Stimulated activated CD8-positive, alpha-beta memory T cell treated with anti-CD3 and anti-CD28 coated beads, Interleukin-4, amount 100 ng/mL, for 1 hour (primary cell): ENCODE measurements at places on chromosomes 1 and 21.

- no peak for DNase-seq
Measured at GRCh38 chr1:222898191-222898527, 83.3 kb downstream of the DISP1 start.

DNA sequence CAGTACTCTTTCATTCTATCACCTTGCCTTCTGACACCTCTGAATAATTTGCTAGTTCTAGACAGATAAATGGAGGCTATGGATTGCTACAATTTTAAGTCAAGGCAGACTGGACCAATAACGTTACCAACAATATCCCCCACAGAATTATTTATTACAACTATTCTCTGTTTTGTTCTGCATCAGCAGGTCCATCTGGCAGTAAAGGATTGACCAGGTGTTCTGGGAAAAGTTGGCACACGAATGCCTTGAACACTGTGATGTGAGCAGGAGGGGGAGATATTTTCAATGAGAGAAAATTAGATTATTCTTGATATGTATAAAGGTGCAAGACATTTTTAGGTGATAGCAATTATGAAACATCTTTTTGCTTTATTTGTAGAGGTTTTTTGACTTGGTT is 718.8 kb upstream of the TMPRSS15 start:
- DNase-seq, result no peak

- DNase-seq, result peak; percentile 34
Measured at GRCh38 chr1:7915826-7916500, 24.7 kb downstream of the TNFRSF9 start.

DNA sequence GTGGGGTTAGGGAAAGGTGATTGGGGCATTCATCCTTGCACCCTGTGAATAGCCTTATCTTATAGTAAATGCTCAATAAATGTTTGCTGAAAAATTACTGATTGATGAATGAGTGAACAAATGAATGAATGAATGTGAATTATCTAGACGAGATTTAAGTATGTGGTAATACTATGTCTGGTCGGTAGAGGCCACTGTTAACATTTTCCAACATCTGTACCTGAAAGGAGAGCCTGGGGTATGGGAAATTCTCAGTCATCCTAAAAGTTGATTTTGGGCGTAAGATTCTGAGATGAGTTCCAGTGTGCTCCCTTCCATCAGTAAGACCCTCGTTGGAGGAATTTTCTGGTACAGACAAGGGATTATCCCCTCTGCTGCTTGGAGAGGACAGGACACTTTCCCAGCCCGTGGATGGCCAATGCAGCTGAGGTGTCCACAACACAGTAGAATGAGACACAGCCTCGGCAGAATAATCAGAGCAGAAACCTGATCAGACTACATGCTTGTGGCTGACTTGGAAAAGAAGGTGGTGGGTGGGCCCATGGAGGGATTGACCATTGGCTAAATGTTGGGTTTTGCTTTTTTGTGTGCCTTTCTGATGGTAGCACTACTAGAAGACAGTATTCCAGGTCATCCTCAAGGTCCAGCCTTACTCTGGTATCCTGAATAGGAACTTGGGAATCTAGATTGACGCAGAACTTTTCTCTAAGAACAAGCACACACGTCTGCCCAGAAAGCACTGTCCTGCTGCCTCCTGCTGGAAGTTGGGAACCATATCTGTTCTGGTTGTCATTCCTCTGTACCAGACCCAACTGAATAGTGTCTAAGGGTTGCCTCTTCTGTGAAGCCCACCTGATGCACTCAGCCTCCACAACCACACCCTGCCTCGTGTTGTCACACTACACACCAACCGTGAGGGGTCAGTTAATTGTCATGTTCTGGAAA is 262.0 kb downstream of the TNR start:
- DNase-seq, result no peak

GRCh38 chr21:44800971-44801467 is 601 bp downstream of the UBE2G2 start:
- DNase-seq, result no peak

GRCh38 chr21:34148419-34148804 is 75.0 kb downstream of the MRPS6 start:
- no peak for DNase-seq

- DNase-seq, result peak; percentile 50
Measured at GRCh38 chr1:234963180-234963903, 165.3 kb downstream of the TOMM20 start.

DNA sequence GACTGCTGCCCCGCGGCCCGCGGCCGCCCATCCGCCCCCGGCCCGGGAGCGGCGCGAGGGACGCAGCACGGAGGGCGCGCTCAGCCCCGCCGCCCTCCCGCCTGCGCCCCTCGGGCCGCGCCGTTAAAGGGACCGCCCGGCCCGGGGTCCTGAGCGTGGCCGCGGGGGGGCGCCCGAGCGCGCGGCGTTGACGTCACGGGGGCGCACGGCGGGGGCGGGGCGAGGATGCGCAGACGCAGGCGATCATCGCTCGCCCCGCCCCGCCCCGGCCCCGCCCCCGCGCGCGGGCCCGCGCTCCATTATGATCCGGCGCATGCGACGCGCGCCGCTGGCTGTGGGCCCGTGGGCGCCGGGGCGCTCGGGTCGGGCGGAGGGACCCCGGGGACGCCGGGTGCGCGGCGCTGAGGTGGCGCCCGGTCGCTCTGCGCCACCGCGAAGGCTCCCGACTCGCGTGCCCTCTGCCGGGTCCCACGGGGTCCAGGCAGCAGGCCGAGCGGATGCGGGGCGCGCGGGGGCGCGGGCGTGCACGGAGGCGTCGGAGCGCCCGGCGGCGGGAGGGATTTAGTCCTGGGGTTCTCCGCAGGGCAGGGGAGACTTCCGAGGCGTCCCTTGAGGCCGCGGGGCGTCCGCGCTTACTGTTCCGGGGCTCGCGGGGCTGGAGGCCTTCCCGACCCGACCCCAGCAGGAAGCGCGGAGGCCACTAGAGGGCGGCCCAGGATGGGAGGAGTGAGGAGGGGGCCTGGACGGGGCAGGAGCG is at the start of gene DVL1:
TSS of gene DVL1 (minus strand) at position 163 of the 757 bp plus-strand sequence. CDS start 353 bp downstream, outside the sequence.
- DNase-seq, result peak; percentile 28

DNA sequence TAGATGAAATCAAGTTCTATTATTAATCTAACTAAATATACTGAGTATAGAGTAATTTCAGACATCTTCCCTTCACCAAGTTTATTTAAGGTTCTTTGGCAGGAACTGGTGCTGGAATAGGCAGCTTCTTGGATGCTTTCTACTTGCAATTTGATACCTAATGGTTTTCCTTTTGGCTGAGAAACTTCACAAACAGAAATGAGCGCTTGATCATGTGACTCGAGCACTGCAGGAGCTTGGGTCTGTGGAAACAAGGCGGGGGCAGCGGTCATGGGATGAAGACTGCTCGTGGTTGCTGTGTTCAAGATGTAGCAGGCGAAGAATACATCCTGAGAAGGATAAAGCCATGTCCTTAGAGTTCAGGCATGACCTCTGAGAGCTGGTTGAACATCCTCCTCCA is 136.8 kb downstream of the PTPRC start:
- no peak for DNase-seq

DNA sequence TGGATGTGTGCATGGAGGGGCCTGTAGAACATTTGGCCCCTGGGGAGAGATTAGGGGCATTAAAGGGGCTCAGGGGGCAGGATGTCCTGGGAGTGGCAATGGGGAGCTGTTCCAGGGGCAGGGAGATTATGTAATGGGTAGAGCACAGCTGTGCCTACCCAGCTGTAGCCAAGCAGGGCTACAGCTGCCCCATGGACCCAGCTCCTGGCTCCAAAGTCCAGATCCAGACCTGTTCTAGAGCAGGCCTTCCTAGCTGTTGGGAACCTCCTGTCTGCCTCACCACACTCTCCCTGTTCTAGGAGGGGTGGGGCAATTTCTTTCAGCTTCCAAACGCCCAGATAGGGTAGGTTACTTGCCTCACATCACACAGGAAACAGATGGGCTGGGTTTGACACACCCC is 5.6 kb downstream of the RPS6KA1 start:
- DNase-seq, result no peak

DNA sequence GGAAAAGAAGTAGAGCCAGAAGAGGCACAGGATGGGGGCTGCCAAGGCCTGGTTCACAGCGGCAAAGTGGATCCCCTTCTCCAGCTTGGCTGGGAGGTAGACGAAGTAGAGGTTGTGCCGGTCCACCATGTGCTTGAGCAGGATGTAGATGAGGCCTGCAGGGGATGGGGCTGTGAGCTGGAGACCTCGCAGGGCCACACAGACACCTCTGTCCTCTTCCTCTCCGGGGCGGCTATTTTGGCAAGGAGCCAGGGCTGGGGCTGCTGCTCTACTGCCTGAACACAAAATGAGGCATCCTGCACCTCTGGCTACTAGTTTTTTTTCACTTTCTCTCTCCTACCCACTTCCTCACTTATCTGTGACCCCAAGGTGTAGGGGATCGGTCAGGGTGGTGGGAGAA is 32.3 kb downstream of the TMEM63A start:
- DNase-seq, result peak; percentile 25

DNA sequence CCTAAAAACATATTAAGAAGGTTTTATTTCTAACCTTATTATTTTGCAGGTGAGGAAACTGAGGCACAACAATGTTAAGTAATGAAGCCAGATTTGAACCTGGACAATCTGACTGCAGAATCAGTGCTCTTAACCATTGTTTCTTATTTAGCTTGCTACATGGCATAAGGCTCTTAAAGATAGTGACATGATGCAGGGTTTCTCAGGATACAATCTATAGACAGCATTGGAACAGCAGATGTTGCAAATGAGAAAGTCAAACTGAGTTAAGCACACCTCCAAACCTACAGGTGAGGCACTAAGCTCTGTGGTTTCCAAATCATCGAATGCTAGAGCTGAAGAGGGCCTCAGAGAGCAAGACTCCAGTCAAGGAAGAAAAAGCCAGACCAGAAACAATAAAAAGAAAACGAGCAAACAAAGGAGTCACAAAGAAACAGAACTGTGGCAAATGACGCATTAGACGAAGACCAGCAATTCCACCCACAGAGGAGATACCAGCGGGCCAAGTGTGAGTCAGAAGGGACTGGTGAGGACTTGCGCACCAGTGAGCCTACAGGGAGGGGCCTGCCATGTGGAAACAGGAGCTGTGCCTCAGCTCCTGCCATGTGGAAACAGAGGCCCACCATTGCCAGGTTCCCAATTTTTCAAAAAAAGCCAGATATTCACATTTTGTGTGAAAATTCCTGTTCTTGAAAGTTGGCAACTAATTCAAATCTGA is 14.4 kb downstream of the CD58 start:
- peak; percentile 51 for DNase-seq

DNA sequence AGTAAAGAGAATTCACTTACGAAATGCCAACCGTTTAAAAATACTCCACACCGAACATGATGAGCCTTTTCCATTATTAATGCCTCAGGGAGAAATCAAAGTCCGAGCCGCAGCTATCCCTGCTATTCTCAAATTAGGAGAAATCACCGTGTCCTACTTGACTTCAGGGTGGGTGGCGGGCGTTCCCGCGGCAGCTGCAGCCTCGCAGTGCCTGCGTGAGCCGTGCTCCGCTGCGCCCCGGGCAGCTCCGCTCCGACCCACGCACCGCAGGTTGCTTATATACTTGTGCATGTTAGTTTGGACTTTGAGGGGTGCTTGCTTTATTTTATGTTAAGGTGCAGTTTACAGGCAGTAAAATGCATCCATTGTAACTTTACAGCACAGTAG is 35.6 kb upstream of the PCBP3 start:
- no peak for DNase-seq

- no peak for DNase-seq
Measured at GRCh38 chr1:55118651-55119329, 79.4 kb downstream of the PCSK9 start.

- DNase-seq, result no peak
Measured at GRCh38 chr1:29824511-29825273, 588.4 kb downstream of the PTPRU start.

GRCh38 chr1:98903261-98903660 is 101.4 kb downstream of the PLPPR5 start:
- no peak for DNase-seq

DNA sequence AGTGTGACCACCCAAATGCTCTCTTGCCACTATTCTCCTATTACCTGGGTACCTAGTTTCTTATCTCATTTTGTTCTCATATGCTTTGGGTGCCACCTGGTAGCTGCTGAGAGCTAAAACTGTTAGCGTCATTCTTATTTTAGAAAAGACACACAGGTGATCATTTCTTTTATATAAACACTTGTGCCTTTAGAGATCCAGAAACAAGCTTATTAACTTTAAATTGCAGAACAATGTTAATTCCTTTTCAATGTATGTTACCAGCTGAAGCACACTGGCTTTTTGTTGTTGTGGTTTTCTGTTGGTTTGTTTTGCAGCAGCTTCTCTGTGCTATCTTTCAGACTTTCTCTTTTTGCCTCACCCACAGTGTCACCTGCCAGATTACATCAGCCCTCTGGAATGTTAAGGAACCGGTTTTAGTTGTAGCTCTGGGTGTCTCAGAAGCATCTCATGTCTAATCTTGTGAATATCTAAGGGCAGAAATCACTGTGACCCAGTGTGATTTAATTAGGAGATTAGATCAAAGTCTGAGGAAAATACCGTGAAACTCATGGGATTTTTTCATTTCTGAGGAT is 43.4 kb upstream of the SLC19A2 start:
- DNase-seq, result no peak

- DNase-seq, result no peak
Measured at GRCh38 chr1:156652131-156652991, 10.4 kb downstream of the BCAN start.

DNA sequence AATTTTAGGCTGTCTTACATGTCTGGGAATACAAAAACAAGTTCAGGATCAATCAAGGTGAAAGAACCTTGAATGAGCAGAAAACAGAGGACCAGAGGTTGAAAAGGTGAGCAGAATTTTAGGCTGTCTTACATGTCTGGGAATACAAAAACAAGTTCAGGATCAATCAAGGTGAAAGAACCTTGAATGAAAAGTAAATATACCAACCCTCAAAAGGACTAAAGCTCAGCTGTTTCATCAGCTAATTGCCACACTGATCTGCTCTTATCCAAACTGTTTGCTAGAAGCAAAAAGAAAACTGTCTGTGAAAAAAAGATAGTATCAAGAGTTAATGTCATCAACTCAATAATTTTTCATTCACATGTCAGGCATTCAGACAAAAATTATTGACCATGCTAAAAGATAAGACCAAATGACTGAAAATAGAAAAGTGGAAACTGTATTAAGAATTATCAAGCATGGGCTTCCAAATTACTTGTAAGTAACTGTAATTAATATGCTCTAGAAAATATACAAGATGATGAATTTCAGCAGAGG is 69.2 kb downstream of the LTN1 start:
- DNase-seq, result no peak

- no peak for DNase-seq
Measured at GRCh38 chr1:60657926-60658325, 424.4 kb upstream of the NFIA start.

- DNase-seq, result no peak
Measured at GRCh38 chr1:168092566-168093355, 44.0 kb downstream of the GPR161 start.

DNA sequence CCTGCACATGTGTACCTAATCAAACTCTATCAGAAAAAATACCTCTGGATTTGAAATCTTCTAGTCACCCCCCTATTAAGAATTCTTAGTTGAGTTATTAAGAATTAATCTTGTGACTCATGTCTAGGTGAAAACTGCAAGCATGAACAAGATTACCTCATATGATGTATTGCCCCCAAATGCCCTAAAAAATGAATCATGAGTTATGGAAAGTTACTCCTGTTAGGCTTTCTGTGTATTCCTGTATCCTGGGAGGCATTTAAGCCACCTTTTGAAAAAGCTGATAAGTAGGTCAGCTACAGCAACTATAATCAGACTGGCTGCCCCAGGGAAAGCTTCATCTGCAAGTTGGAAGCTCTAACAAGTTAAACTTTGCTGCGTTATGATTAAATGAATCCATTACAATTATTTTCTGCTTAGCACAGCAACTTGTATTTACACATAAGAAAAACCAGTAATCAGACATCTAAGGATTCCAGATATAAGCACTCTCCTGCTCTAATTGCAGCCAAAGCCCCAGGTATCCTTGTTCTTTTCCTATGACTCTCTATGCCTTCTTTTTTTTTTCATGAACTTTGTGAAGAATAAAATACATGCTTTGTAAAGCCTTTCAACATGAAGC is 147.7 kb downstream of the NTPCR start:
- DNase-seq, result no peak
